ENCODE measurements at places on chromosomes 16 and 17.

DNA sequence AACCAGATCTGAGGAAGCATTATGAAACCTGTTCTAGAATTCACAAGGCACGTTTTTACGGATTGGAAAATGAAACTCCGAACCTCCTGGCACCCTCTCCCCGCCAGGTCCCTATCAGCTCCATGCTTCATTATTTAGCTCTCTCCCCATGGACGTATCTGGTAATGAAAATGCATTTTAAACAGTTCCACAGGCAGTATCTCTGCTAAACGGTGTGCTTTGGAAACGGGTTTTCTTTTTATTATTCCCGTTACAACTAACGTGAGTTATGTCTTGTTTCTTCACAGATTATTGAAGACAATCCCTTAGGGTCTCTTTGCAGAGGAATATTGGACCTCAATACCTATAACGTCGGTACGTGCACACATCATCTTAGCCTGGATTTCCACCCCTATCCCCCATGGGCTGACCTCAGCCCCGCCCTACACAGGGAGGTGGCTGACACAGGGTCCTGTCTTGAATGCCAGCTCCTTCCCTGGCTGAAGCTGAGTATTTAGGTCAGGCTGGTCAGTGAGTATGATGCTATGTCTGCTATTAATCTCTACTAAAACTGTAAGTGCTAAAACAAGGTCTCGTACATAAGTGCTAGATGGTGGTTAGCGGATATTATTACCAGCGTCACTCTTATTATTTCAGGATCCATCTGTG, 82.9 kb downstream of the SDR42E1 start:
- DNase-seq = no peak

GRCh38 chr16:79639576-79640311, 39.2 kb upstream of the MAF start:
- no peak for DNase-seq

DNA sequence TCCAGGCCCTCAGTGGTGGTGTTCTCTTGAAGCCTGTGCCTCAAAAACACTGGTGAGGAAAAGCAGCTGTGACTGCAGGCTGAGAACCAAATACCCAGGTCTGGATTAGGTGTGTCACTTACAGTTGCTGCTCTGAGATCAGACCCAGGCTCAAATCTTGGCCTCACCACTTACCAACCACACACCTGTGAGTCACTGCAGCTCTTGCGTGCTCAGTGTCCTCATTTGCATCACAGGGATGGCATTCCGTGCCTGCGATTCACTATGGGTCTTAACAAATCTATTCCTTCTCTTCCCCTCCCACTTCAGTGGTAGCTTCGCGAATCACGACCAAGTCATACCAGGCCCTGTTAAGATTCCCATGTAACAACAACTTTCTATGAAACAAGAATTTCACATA, 233.4 kb upstream of the HSBP1 start:
- DNase-seq = peak; percentile 88

GRCh38 chr17:17613708-17614114, 22.2 kb upstream of the PEMT start:
- DNase-seq = peak; percentile 65

DNA sequence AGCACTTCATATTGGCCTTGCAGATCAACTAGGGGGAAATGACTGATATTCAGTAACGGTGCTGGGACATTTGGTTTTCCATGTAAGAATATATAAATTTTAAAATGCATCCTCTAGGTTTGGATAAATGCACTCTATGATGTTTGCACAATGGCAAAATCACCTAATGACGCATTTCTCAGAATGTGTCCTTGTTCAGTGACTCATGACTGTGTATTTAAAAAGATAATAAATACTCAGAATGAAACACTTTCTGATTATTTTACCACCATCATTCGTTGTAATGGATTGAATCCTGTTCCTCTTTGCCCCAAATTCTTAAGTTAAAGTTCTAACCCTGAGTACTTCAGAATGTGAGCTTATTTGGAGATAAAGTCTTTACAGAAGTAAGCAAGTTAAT, 17.2 kb upstream of the ADGRG1 start:
- peak; percentile 48 for DNase-seq

DNA sequence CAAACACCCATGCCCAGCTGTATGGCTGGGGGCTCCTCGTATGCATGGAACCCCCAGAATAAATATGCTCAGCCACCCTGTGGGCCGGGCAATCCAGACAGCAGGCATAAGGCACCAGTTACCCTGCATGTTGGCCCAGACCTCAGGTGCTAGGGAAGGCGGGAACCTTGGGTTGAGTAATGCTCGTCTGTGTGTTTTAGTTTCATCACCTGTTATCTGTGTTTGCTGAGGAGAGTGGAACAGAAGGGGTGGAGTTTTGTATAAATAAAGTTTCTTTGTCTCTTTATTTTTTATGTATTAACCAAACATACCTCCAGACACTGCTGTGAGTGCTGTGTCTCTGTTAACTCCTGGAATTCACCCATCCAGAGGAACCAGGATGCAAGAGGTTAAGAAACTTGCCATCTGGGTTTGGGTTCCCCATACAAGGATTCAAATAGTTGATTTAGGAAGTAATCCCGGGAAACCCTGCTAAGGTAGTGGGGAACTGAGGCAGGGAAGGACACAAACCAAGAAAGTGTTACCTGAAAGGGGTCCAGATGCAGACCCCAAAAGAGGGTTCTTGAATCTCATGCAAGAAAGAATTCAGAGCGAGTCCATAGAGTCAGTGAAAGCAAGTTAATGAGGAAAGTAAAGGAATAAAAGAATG, 37.4 kb upstream of the IL21R start:
- no peak for DNase-seq

GRCh38 chr17:34556931-34557330, 22.5 kb upstream of the TMEM132E start:
- DNase-seq = no peak

DNA sequence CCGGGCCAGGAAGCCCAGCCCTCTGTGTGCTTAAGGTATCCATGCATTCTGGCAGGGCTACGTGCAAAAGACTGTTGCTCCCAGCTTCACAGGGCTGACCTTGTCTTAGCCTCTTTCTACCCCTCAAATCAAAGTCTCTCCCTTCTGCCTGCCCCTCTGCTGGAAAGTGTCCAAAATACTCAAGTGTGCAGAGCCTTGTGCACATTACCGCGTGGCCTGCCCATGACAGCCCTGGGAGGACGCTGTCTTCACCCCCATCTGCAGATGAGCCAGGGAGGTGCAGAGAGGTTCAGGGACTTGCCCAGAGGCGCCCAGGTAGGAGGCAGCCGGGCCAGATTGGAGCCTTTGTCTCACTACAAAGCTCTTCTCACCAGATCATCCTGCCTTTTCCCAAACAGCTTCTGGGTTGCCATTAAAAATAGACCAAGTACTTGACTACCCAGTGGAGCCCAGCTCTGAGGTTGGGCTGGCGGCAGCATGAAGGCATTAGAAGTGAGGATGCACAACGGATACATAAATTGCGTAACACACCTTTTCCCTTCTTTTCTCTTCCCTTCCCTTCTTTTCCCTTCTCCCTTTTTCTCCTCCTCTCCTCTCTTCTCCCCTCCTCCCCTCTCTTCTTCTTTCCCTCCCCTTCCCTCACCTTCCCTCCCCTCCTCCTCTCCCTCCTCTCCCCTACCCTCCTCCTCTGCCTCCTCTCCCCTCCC, 3.5 kb downstream of the CACNG4 start:
- DNase-seq = no peak

DNA sequence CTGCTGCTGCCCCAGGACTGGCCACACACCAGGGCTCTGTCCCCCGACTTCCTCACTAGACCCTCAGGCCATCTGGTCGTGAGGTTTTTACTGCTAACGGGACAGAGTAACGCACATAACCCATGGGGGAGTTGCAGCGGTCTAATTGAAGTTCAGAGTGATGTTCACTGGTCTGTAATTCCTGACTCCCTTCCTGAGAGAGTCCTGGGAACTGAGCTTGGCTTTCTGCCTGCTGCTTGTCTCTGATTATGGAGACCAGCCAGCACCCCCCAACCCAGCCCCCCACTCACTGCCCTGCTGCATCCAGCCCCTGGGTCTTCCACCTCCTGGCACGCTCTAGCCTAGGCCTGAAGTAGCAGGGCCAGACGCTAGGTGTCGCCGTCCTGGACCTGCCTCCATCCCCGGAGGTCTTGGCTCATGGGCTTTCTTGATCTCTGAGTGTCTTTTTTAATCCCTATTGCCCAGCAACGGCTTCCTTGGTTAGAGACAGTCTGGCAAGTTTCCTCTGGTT, 192.9 kb downstream of the CCDC182 start:
- DNase-seq = no peak

DNA sequence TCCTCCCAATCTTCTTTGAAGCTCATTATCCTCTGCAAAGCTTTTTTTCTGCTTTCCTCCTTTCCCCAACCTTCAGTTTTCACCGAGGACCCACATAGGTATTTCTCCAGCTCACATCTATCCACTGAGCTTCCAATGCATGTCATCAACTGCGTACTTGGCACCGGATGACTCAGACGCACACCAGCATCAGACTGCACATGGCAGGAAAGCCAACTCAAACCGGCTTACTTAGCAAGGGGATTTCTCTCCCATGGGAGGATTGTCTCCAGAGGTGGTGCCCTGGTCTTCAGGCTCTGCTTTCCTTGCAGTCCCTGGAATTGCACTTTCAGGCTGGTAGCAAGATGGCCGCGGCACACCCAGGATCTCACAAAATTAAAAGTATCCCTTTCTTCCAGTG, 1.7 kb upstream of the AKTIP start:
- DNase-seq = peak; percentile 47

- DNase-seq = peak; percentile 65
Observed at GRCh38 chr16:29877266-29877961, 14.4 kb upstream of the CDIPT start.

DNA sequence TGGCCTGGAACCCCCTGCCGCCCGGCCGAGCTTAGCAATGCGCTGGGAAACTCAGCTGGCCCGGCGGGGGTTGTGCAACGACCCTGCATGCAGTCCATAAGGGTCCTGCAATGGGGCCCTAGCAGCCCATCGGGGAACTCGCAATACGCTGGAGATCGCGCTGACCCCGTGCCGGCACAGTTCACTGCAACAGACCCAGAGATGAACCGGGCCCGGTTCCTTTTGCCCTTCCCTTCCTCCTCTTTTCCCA, 375 bp downstream of the SLC25A11 start:
- no peak for DNase-seq

GRCh38 chr16:88052661-88053060, 101.4 kb downstream of the BANP start:
- DNase-seq = no peak

DNA sequence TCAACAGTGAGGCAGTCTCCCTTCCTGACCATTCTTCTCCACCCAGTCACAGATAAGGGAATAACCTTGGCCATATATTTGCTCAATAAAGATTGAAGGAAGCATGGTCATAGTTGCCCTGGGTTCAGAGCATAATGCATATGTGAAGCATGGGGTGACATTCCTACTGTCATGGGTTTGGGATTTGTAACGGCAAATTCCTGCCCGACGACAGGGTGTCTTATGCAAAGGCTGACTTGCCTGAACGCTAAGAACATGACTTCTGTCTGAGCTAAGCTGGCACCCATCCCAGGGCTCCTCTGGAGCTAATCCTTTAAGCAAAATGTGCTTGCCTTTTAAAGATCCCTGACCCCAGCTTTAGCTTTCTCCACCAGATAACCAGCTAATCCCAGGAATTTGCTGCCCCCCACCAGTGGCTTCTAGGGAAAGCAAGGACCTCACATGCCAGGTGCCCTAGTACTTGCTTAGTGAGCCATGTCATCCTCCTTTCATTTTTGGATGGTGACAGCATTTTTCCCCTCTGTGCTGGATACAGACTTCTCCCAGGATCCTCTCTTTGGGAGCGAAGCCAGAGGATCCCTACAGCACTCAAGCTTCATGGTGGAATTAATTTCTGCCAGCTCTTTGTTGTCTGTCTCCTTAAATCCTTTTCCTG, 11.7 kb downstream of the SLC7A6OS start:
- peak; percentile 83 for DNase-seq

DNA sequence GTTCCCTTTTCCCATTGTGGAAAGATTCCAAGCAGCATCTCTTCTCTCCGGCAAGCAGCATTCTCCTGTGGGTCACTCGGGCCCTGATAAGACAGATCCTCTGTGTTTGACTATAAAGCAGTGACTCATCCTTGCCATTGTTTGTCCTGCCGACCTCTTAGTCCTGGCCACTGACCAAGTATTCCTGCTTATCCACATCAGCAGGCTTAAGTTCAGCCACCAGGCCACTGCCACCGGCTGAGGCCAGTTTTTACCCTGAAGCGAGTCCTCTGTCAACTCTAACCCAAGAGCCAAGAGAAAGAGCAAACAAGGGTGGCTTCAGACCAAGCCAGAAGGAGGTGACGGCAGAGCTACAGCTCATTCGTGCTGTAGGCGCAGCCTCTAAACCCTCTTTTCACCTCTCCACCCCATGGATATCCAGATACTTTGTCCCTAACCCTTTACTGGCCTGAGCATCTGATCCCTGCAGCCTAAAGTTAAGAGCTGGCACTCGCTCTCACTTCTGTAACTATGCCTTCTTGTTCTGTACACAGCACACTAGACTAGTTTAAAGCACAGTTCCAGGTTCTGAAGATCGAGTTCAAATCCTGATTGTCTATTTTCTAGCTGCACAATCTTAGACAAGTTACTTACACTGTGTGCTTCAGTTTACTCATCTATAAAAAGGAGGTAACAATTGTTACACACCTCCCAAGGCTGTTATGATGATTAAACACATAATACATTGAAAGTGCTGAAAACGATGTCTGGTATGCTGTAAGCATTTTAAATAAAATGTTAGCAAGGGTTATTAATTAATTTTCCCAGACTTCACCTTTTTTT, 31.0 kb downstream of the SOX9 start:
- peak; percentile 83 for DNase-seq

- DNase-seq = no peak
Observed at GRCh38 chr17:4444782-4445473, 11.2 kb downstream of the SPNS3 start.

- peak; percentile 75 for DNase-seq
Observed at GRCh38 chr17:50107790-50108414, 12.8 kb downstream of the PDK2 start.

GRCh38 chr17:76957678-76958464, 89.7 kb downstream of the MGAT5B start:
- DNase-seq = no peak

GRCh38 chr17:79246225-79247190, 171.9 kb downstream of the ENGASE start:
- no peak for DNase-seq
